ENCODE measurements at places on chromosomes 16 and 17.

DNA sequence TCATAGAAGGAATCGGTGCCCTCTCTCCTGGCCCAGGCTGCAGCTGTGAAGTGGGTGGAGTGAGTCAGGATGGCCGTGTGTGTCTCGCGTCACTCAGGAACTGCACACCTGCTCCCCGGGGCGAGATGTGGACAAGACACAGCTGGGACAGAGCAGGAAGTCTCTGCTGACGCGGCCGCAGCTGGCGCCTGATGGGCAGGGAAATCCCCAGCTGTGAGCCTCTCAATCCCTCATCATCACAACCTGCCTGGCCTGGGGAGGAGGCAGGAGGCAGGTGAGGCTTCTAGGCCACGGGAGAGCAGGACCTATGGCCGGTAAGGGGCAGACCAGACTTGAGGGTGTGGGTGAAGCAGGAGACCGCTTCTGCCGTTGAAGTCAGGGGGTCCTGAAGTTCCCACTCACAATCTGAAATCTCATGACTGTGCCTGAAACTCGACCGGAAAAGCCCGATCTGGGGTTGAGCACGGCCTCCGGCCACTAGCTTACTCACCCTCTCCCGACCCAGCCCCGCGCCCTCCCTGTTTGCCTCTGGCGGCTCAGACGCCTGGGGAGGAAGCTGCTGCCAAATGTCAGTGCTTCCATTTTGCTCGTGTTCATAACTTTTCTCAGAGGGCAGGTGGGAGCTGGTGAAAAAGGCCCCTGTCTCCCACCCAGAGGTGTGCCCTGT is 1.1 kb upstream of the TRPV3 start:
- peaks cover 6% of the 10 kb centered on the region for H3K4me1 ChIP-seq
- DNase-seq = no peak
- H3K36me3 ChIP-seq = no peaks in the 10 kb centered on the region
- H3K27ac ChIP-seq = no peak overlapping the region
- no peaks in the 10 kb centered on the region for H3K27me3 ChIP-seq

DNA sequence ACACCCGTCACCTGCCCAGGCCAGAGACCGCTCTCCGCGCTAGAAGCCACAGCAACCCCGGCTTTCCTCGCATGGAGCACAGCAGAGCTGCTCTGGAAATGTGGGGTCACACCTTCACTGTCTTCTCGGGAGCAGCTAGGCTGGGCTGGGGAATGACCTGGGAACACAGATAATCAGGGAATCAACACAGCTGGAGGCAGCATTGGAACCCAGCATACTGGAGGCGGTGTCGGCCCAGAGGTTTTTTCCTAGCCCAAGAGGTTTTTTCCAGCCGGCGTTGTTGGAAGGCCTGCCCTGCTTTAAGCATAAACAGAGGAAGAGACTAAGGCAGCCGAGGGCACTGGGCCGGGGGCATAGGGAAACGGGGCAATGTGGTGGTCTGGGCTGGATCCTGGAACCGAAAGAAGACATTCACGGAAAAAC is 791 bp upstream of the PLD6 start:
- H3K4me1 ChIP-seq = peaks cover 39% of the 10 kb centered on the region
- no peak for DNase-seq
- peak overlapping the region; percentile 68 for H3K27ac ChIP-seq
- no peak overlapping the region for H3K4me3 ChIP-seq

DNA sequence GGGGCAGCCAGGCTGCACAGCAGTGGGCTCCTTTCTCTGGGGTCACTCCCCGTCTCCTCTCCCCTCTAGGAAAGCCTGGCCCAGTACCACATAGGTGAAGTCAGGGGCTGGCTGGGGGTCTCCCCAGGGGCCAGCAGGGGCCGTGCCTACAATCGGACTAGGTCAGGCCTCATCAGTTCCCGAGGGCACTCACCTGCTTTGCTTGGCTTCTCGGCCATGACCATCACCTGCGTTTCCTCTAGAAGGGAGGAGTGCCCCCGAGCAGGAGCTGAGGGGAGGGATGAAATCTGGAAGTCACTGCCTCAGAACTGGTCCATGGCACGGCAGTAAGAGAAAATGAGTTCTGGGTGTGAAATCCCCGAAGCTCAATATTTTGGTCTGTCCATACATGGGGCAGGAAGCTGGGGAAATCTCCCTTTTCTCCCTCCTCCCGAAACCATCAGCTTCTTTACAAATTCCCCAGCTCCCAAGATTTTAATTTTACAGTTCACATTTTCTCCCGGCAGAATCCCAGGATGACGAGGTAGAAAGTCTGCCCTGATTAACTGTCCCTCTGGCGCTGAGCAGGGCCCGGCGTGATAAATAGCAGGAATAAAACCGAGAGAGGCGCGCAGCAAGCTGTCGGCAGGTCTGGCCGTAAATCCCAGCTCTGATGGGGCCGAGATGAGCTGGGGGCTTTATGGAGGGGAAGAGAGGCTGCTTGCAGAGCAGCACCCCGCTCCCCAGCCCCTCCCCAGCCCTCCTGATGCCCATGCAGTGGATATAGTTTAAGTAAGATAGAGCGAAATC is 172.1 kb downstream of the RBFOX3 start:
- no peaks in the 10 kb centered on the region for H3K36me3 ChIP-seq
- H3K4me1 ChIP-seq = no peaks in the 10 kb centered on the region
- no peak for DNase-seq
- peaks cover 35% of the 10 kb centered on the region for H3K27me3 ChIP-seq
- no peak overlapping the region for H3K4me3 ChIP-seq
- no peak overlapping the region for H3K27ac ChIP-seq

DNA sequence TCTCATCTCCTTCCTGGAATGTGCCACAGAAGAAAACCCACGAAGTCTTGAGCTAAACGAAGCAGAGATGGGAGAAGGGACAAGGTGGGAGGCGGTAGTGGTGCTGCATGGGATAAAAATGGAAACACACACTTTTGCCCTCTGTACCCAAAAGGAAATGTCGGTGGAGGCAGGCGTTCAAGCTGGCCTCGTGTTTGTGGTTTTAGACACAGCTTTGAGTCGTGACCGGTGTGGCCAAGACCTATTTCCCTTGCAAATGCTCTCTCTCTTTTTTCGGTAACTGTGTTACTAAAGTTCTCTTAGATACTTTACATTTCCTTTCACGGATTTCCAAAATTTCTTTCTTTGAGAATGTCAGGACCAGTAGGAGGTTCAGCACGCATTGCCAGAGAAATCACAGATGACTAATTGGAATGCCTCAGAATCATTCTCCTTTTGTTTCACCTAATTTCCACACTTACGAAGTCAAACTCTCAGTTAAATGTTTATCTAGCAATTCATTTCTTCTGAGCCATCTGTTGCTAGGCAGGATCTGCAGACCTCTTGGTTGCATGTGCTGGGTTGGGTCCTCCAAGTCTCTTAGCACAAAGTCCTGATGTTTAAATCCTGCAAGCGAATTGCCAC is 412.3 kb downstream of the MAF start:
- no peaks in the 10 kb centered on the region for H3K27me3 ChIP-seq
- H3K4me3 ChIP-seq = no peak overlapping the region
- H3K27ac ChIP-seq = no peak overlapping the region
- no peaks in the 10 kb centered on the region for H3K4me1 ChIP-seq
- DNase-seq = no peak

DNA sequence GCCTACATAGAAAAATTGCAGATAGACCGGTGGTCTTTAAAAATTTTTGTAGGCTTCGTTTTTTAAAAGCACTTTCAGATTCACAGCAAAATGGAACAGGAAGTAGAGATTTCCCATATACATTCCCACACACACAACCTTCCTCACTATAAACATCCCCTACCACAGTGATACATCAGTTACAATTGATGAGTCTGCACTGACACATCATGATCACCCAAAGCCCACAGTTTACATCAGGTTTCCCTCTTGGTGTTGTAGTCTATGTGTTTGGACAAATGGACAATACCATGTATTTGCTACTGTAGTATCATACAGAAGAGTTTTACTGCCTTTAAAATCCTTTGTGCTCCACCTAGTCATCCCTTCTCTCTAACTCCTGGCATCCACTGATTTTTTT is 113.9 kb upstream of the ADAMTS18 start:
- H3K27ac ChIP-seq = no peak overlapping the region
- H3K36me3 ChIP-seq = no peaks in the 10 kb centered on the region
- H3K4me1 ChIP-seq = no peaks in the 10 kb centered on the region
- no peak for DNase-seq
- no peak overlapping the region for H3K4me3 ChIP-seq

GRCh38 chr17:48593840-48594537 is 410 bp upstream of the HOXB5 start:
- H3K4me3 ChIP-seq = no peak overlapping the region
- H3K27me3 ChIP-seq = peaks cover 100% of the 10 kb centered on the region
- DNase-seq = peak; percentile 32
- H3K36me3 ChIP-seq = no peaks in the 10 kb centered on the region
- H3K4me1 ChIP-seq = peaks cover 38% of the 10 kb centered on the region

DNA sequence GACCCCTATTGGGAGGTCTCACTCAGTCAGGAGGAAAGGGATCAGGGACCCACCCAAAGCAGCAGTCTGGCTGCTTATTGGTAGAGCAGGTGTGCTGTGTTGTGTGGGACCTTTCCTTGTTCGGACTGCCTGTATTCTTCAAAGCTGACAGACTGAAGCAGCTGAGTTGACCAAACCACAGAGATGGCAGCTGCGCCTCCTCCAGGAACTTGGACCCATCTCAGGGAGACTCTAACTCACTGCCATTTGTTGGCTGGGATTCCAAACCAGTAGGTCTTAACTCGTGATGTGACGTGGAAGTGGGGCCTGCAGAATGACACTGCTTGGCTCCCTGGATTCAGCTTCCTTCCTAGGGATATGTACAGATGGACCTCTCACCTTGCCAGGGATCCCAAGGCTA is 9.6 kb upstream of the UQCRC2 start:
- H3K4me1 ChIP-seq = no peaks in the 10 kb centered on the region
- H3K27me3 ChIP-seq = no peaks in the 10 kb centered on the region
- H3K27ac ChIP-seq = no peak overlapping the region
- H3K4me3 ChIP-seq = no peak overlapping the region
- H3K36me3 ChIP-seq = no peaks in the 10 kb centered on the region
- DNase-seq = no peak

- H3K4me3 ChIP-seq = no peak overlapping the region
- peaks cover 88% of the 10 kb centered on the region for H3K36me3 ChIP-seq
- peak overlapping the region; percentile 75 for H3K27ac ChIP-seq
- H3K27me3 ChIP-seq = no peaks in the 10 kb centered on the region
- H3K4me1 ChIP-seq = peaks cover 18% of the 10 kb centered on the region
Measured at GRCh38 chr17:56936697-56937322, 23.0 kb upstream of the TRIM25 start.

- peak overlapping the region; percentile 16 for H3K27ac ChIP-seq
- no peak for DNase-seq
- H3K27me3 ChIP-seq = no peaks in the 10 kb centered on the region
- H3K4me3 ChIP-seq = peak overlapping the region; percentile 91
- H3K4me1 ChIP-seq = peaks cover 24% of the 10 kb centered on the region
Measured at GRCh38 chr17:50863221-50863843, 2.8 kb downstream of the TOB1 start.

GRCh38 chr17:57899822-57900221 is 50.0 kb upstream of the MRPS23 start:
- peak overlapping the region; percentile 94 for H3K27ac ChIP-seq
- DNase-seq = peak; percentile 44
- no peaks in the 10 kb centered on the region for H3K27me3 ChIP-seq
- H3K36me3 ChIP-seq = no peaks in the 10 kb centered on the region
- H3K4me1 ChIP-seq = peaks cover 77% of the 10 kb centered on the region
- H3K4me3 ChIP-seq = no peak overlapping the region

GRCh38 chr17:72717676-72718075 is 374.8 kb downstream of the SLC39A11 start:
- no peak overlapping the region for H3K4me3 ChIP-seq
- H3K36me3 ChIP-seq = no peaks in the 10 kb centered on the region
- H3K4me1 ChIP-seq = no peaks in the 10 kb centered on the region
- no peaks in the 10 kb centered on the region for H3K27me3 ChIP-seq
- no peak overlapping the region for H3K27ac ChIP-seq
- DNase-seq = no peak

- no peak within 1 kb of the TSS for H3K27ac ChIP-seq
- peak within 1 kb of the TSS; percentile 63 for H3K4me3 ChIP-seq
- DNase-seq = peak; percentile 40
- peaks cover 13% of the 10 kb centered on the region for H3K4me1 ChIP-seq
- peaks cover 13% of the 10 kb centered on the region for H3K27me3 ChIP-seq
Measured at GRCh38 chr16:57284209-57284951, at the start of gene PLLP. TSS of gene PLLP (minus strand) at chr16:57284672. CDS start at chr16:57284540, 132 bp downstream.

DNA sequence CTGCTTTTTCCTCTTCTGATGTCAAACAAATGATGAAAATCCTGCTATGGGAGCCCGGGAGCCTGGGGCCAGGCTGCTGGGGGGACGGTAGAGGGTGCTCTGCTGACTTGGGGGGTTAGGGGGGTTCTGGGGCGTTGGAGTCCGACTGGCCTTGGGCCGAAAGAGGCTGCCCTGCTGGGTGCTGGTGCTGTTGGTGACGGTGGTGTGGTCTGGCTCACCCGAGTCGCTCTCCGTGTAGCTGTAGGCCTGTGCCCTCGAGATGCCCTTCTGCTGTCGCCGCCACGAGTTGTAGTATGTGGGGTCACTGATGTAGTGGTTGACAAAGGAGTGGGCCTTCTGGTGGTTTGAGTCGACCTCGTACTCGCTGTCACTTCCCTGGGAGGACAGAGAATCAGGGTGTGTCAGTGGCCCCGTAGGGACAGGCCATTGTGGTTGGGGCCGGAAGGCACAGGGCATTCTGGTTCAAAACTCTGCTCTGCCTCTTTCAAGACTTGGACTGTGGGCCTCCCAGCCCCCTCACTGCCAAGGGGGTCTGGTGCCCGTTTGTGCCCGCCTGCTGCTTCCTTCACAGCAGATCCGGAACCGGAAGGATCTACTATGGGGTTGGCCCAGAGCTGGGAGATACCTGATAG is 26.9 kb upstream of the CDC42EP4 start:
- H3K4me3 ChIP-seq = no peak overlapping the region
- no peak for DNase-seq
- H3K27me3 ChIP-seq = no peaks in the 10 kb centered on the region
- H3K27ac ChIP-seq = no peak overlapping the region
- peaks cover 23% of the 10 kb centered on the region for H3K4me1 ChIP-seq

DNA sequence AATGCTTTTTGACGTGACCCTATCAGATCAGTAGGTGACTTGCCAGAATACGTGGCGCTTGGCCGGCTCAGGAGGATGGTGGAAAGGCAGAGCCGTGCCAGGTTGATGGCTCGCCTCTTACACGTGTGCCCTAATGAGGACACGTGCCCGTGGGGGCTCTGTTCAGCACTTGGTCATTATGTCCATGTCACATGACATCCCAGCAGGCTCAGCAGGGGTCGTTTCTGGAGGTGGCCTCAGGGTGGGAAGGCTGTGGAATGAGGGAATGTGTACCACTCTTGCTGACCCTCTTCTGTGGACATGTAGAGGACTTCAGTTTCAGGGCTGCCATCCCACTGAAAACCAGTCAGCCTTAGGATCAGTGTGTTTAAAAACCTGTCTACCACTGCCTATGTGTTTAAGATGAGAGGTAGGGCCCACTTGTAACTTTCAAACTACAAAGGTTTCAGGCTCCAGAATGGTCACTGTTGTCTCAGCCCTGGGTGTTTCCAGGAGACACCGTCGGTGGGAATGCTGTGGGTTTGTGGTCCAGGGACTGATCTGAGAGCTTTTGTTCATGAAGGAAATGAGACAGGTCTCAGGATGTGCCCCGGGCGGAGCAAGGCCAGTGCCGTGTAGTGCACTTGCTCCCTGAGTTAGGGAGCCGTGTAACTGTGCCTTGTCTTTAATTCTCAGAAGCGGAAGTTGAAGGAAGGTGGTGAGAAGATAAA is 12.1 kb downstream of the UBN1 start:
- no peaks in the 10 kb centered on the region for H3K27me3 ChIP-seq
- DNase-seq = no peak
- H3K27ac ChIP-seq = no peak overlapping the region
- H3K36me3 ChIP-seq = peaks cover 58% of the 10 kb centered on the region

- no peaks in the 10 kb centered on the region for H3K4me1 ChIP-seq
- no peak for DNase-seq
- H3K4me3 ChIP-seq = no peak overlapping the region
- H3K27me3 ChIP-seq = no peaks in the 10 kb centered on the region
- H3K36me3 ChIP-seq = no peaks in the 10 kb centered on the region
Measured at GRCh38 chr17:16882243-16882925, 89.5 kb downstream of the TNFRSF13B start.
